ENCODE measurements at places on chromosomes 5 and 9. TPM values are rescaled to one million over a fixed set of nuclear protein-coding genes. Genes with fewer than 3 reads are reported as not detected.

GRCh38 chr9:1721196-1721595 lies 294.0 kb upstream of the SMARCA2 start:
- no peak for DNase-seq

DNA sequence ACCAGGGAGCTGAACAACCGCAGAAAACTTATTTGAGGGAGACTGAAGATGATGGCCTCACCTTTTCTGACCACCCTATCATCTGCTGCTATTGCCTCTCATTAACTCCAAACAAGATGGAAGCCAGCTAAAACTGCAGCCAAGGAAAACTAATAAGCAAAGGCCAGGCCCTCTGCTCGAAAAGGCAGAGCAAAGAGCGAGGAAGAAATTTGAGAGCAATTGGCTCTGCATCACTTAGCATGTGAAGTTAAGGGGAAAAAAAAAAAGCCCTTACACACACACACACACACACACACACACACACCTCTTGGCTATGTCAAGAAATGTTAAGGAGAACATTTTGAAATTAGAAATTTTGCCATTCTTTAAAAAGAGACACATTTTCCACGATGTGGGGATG lies 228.1 kb upstream of the CYLC2 start:
- no peak for DNase-seq

MAML1 gene
- 24.4 TPM for total RNA-seq

- no peak for DNase-seq
These were observed 1.9 kb downstream of the ISOC1 start for GRCh38 chr5:129096382-129096991.

DNA sequence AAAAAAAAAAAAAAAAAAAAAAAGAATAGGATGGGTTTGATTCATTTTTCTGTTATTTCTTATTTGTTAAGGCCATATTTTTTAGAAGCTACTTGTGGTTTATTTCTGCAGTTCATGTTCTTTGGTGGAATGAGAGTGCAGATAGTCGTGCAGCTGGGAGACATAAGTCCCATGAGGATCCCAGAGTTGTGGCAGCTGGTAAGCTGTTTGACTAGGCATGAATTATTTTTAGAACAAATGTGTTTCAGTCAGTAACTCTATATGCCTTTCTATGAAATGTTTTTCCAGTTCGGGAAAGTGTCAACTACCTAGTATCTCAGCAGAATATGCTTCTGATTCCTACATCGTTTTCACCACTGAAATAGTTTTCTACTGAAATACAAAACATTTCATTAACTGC lies 5.0 kb upstream of the NIPSNAP3B start:
- no peak for DNase-seq

ANKRD34B gene
- total RNA-seq = 0.35 TPM

BARX1 gene
- total RNA-seq = not detected

DNA sequence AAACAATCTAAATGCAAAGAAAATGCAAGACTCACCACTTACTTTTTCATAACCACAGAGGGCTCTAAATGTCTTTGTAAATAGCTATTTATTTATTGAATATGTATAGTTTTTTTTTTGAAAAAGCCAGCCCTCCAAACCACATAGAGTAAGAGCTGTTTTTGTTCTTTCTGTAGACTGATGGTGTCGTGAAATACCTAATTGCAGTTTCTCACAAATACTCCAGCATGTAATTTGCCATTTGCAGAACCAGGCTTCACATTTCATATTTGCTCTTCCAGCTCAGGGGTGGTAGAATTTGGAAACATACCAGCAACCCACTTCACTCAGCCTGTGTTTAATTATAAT lies 159.8 kb downstream of the TMC1 start:
- DNase-seq = no peak

IFNA21 gene
- not detected for total RNA-seq

DNA sequence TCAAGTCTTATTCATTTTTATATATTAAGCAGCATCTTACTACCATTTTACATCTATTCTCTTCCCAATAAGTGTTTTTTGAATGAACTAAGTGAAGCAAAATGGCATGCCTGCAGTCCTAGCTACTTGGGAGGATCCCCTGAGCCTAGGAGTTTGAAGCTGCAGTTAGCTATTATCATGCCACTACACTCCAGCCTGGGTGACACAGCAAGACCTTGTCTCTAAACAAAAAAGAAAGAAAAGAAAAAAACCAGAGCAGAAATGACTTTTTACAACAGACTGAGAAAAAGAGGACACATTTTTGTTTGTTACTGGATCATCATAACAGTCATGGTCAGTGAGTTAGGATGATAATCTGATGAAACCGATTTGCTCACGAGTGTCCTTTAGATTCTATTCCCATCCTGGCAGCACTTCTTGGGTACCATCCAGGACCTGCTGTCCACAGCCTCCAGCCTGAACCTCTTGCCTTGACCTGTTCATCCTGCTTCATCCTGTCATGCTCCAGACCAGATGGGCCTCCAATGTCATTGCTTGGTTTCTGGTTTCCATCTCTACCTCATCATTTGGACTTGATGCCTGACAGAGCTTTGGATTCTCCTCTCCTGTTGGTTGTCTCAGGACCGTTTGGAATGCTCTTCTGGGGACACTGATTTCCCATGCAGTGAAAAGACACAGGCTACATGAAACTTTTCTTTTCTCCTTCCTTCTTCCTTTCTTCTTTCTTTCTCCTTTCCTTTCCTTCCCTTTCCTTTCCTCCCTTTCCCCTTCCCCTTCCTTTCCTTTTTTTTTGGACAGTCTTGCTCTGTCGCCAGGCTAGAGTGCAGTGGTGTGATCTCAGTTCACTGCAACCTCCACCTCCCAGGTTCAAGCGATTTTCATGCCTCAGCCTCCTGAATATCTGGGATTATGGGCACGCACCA lies 50.1 kb upstream of the GLRX start:
- DNase-seq = no peak

DNA sequence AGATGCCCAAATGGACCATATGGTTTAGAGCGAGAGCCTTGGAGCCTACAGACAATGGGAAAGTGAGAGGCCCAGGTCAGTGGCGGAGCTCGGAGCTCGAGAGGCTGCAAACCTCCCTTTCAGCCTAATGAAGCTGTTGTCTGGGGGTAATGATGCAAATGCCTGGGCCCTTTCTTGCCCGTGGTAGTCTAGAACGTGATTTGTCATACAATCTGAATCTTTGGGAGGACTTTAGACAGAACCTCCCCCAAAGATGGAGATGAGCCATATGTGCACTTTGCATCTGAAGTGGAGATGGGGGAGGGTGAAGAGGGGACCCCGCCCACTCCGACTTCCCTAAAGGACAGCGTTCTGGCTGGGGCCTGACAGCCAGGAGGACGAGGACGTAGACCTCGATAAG lies 10.3 kb upstream of the NEUROG1 start:
- DNase-seq = no peak

TAF11L2 gene
- total RNA-seq = not detected

C5orf24 gene
- total RNA-seq = 44.9 TPM

PPP2R2B gene
- 1.2 TPM for total RNA-seq

DRD1 gene
- total RNA-seq = 0.58 TPM

- no peak for DNase-seq
These were observed 432.3 kb upstream of the EDIL3 start for GRCh38 chr5:84816746-84817547.

PCDHA1 gene
- not detected for total RNA-seq

CCNO gene
- not detected for total RNA-seq

GRCh38 chr9:37956904-37957663 lies 53.2 kb upstream of the SLC25A51 start:
- peak; percentile 45 for DNase-seq

- peak; percentile 27 for DNase-seq
These were observed 6.4 kb upstream of the SMIM32 start for GRCh38 chr5:136199408-136199807.

SLC6A19 gene
- total RNA-seq = not detected

GRCh38 chr5:56159521-56159947 lies 73.6 kb downstream of the ANKRD55 start:
- no peak for DNase-seq

SPATA9 gene
- not detected for total RNA-seq

DNA sequence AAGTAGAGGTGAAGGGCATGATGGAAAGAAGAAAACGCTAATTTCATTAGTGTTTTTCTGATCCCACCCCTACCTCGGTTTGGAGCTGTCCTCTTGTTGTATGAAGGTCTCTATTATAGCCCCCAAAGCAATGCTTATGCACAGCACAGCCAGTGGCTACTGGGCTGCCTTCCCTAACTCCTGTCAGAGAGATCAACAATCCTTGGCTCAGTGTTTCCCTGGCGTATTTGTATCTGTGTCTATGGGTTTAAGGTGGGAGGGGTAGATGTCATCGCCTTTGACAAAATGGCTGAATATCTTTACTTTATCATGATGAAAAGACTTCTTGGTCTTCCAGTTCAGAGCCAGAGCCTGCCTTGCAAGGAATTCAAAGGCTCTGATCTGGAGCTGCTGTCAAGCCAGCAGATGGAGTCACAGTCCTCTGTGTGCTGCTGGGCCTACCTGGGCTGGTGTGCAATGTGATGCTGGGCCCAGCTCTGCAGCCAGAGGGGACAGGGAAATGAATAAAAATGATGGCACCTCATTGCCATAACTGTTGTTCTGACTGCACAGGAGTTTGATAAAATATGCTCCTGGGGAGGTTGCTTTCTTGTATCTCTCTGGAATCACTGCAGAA lies 20.1 kb upstream of the HSPA9 start:
- no peak for DNase-seq

DNA sequence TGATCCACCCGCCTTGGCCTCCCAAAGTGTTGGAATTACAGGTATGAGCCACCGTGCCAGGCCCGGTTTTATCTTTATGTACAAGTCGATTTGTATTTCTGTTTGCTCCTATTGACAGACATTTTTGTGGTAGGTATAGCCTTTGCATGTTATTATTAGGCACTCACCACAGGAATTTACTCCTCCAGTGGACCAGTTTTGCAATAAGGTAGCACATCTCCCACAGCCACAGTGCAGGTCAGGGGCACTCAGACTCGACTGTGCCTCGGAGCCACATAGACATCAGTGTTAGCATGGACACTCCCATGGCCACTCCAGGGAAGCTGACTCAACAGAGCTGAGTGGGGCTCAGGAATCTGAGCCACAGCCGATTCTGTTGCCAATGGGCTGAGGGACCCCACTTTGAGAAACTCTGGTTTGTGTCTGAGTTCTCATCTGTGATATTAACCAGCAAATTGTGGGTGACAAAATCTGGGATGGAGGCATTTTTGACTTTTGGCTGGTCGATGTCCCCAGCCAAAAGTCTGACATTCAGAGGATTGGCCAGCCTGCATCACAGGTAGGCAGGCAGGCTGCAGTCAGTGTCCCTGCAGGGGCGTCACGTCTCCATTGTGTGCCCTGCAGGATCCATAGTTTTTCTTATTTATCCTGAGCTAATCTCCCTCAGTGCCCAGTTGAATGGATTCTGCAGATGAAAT lies 15.0 kb upstream of the SHB start:
- DNase-seq = no peak

GRIN1 gene
- total RNA-seq = 0.64 TPM

- no peak for DNase-seq
These were observed 296.6 kb upstream of the RASA1 start for GRCh38 chr5:86971034-86971571.

- no peak for DNase-seq
These were observed 47.1 kb downstream of the SPIN1 start for GRCh38 chr9:88435336-88435735.

DNA sequence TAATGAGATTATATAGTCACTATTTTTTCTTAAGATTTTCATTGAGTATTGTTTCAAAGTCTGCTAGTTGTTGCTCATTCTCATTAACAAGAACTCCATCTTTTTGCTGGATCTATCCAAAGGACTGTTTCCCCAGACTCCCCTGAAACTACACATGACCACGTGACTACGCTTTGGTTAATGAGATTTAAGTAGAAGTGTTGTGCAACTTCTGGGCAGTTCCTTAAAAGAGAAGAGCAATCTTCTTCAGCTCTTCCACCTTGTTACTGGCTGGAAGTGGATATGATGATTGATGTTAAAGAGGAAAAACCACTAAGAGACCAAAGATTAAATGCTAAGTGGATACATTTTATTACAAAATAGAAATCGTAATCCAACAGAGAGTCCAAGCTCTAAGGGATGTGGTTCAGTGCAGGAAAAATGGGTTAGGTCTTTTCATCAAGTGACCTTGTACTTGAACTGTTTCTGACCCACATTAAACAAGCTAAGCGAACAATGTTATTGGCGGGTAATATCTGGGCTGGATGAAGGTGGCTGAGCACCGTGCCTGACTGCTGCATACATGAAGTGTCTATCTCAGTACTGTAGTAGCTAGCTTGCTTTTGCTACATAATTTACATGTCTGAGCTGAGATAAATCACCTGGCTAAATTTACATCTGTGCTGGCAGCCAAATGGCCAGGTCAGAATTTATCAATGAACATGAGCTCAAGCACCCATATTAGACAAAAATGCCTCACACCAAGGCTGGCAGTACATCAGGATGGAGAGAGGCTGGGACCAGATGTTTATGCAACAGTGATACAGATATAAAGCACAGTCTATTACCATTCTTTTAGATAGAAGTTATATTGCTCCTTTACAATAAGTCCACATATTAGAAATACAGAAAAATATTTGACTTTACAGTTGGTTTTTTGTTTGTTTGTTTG lies 7.5 kb upstream of the CTNNAL1 start:
- DNase-seq = no peak

- DNase-seq = no peak
These were observed 49.7 kb downstream of the OLFM1 start for GRCh38 chr9:135136991-135137832.

DNA sequence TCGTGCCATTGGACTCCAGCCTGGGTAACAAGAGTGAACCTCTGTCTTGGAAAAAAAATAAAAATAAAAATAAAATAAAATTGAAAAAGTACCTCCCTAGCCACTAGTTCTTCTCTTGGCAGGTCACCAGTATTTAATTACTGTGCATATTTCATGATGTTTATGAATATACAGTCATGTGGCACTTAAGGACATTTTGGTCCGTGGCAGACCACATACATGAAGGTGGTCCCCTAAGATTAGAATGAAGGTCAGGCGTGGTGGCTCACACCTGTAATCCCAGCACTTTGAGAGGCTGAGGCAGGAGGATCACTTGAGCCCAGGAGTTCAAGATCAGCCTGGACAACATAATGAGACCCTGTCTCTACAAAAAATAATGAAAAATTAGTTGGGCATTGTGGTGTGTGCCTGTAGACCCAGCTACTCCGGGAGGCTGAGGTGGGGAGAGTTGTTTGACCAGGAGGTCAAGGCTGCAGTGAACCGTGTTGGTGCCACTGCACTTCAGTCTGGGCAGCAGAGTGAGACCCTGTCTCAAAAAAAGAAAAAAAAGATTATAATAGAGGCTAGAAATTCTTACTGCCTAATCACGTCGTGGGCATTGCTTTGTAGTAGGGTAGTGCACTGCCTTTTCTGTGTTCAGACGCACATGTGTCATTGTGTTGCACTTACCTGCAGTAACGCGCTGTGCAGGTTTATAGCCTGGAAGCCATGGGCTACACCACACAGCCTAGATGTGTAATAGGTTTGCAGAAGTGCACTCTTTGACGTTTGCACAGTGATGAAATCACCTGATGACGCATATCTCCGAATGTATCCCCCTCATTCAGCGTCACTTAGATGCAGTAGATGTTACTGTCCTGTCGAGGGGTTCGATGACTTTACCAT lies 12.8 kb downstream of the EHMT1 start:
- no peak for DNase-seq

- no peak for DNase-seq
These were observed 1.0 kb upstream of the PAX5 start for GRCh38 chr9:37034938-37035647.
